ENCODE measurements at places on chromosomes 5 and 9.
A peak's percentile ranks its signal among the peaks of the same experiment; 100 is the strongest.

DNA sequence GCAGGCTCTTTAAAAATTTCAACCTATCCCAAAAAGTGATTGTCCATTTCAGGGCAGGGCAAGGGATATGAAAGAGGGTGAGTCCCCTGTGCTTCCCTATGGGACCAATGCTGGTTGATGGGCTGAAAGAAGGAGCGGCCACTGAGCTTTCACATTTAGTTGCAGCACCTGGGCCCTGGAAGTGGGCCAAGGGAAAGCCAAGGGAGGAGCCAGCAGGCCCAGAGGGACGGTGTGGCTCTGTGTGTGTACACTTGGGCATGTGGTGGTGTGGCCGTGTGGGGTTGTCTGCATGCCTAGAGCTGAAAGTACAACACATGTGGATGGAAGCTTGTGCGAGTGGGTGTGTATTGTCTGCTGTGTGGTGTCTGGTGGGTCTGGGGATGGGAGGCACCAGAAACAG lies 14.0 kb upstream of the PSMD5 start:
- no peak for DNase-seq

- DNase-seq, result no peak
These were observed 141.6 kb upstream of the ZNF608 start for GRCh38 chr5:124888050-124888506.

DNA sequence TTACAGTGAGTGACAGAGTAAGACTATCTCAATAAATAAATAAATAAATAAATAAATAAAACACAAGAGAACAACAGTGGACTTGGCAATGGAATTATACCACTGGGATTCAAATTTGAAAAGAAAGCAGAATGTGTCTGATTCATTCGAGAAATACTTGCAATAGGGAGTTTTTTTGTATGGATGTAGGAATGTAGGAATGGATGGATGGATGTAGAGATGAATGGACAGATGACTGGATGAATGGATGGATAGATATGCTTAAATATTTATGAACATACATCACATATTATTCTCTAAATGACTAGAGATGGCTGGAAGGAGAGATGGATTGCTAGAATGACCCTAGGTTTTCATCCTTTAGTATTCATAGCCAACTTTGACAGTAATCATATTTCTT lies 22.0 kb upstream of the CEMIP2 start:
- no peak for DNase-seq

GRCh38 chr5:95382801-95383200 lies 8.4 kb upstream of the FAM81B start:
- no peak for DNase-seq

DNA sequence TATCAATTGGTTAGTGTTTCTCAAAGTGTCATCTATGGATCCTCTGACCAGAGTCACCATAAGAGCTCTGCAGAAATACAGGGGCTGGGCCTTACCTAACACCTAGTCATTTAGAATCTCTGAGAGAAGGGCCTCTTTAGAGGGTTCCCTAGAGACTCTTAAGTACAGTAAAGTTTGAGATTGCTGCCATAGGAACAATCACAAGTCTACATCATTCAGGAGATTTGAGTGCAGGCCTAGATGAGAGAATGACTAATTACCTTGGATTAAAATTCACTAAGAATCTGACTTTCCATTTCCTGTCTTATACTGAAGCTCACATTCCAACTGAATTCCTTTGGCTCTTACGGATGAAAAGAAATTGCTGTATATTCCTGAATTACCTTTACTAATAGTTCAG lies 182.1 kb upstream of the PTGER4 start:
- DNase-seq, result no peak

DNA sequence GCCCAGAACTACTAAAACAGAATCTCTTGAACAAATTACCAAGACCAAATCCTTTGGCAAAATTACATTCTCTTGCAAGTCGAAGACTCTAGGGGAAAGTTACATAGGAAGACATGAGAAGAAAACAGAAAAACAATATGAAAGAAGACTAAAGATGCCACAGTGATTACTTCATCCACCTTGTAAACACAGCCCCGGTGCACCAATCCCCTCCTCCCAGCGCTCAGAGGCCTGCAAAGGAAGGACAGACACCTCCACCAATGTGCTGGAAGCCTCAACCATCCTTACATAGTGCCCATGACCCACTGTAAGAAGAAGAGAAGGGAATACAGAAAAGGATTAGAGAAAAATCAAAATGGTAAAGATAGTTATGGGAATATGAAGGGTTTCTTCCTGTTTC lies 218.5 kb downstream of the SPOCK1 start:
- no peak for DNase-seq

DNA sequence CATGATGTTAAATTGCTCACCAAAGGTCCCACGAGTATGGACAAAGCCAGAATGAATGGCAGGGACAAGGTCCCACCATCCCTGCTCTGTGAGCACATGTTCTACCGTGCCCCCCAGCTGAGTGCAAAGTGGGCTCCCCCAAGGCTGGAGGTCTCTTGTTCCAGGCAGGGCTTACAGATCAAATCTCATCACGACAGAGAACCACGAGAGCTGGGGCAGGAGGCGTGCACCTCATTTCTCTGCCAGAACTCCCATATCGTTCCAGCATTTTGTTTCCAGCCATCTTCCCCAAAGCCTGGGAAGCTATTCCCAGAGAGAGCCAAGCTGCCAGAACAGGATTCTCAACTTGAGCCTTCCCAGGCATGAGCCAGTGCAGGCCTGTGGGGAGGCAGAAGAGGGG lies 108.5 kb downstream of the ZNF354C start:
- no peak for DNase-seq

DNA sequence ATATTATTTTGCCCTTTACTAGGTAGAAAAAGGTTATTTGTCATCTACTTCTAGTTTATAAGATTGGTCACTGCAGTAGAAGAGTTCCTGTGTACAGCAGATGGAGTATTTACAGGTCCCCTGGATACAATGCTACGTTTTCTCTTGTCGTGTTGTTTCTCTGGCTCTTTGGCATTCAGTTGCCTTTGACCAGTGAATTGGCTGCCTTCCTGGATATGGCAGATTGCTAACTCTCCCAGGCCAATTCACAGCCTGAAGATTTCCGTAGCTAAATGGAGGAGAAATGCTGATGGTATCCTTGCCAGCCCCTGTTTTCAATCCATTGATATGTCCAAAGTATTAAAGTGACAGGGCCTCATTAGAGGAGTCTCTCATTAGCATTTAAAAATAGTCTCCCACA lies 32.5 kb upstream of the GNAQ start:
- DNase-seq, result no peak

DNA sequence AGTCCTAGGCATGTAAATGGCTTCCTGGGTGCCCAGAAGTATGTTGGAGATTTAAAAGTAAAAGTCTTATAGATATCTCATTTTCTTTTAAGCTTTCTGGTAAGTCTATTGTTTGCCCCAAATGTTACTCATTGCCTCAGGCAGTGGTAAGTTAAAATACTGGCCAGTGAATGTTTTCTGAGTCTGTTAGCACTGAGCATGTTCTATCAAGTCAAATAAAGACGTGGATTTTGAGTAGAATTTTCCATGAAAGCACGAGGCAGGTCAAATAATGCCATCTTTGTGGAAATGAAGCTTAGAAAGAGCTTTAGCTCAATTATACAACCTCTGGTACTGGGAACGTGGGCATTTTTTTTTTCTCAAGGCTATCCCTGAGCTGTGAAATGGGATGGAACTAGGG lies 651.3 kb upstream of the ACO1 start:
- no peak for DNase-seq

GRCh38 chr9:18447541-18447940 lies 26.4 kb upstream of the ADAMTSL1 start:
- no peak for DNase-seq

- DNase-seq, result no peak
These were observed 387.1 kb upstream of the PAPPA start for GRCh38 chr9:115766370-115766955.

DNA sequence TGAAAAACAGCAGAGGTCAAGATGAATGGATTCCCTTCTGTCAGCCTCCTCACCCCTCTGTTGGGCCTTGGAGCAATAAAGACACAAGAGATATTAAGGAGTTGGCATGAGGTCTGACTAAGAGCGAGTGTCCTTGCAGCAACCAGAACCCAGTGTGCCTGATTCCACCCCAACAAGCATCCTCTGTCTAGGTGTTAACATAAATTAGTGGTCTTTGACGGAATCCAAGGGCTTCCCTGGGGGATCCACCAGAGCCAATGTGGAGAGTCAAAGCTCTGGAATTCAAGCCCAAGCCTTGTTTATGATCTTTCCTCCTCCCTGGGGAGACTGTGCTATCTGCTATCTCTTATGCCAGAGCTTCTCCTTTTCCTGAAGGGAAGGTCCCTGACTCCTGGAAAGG lies 128.1 kb upstream of the SMIM23 start:
- DNase-seq, result no peak

GRCh38 chr9:23826120-23826629 lies at the start of gene ELAVL2:
ELAVL2 (minus strand) TSS chr9:23826240; CDS start chr9:23762234, 64,006 bp downstream.
- peak; percentile 95 for DNase-seq

DNA sequence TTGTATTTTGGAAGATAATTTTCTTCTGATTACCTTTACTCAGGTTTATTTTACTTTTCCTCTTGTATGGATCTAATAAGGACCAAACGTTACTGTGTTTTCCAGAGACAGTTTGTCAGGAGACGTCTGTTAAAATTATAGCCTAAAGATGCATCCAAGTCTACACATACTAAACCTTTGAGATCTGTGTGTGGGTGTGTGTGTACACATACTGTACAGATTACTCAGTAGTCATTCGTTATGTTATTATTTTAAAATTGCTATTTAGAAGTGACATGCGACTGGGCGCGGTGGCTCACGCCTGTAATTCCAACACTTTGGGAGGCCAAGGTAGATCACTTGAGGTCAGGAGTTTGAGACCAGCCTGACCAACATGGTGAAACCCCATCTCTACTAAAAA lies 51.6 kb upstream of the CNTLN start:
- DNase-seq, result no peak

GRCh38 chr5:176632745-176633144 lies 2.3 kb downstream of the EIF4E1B start:
- no peak for DNase-seq

DNA sequence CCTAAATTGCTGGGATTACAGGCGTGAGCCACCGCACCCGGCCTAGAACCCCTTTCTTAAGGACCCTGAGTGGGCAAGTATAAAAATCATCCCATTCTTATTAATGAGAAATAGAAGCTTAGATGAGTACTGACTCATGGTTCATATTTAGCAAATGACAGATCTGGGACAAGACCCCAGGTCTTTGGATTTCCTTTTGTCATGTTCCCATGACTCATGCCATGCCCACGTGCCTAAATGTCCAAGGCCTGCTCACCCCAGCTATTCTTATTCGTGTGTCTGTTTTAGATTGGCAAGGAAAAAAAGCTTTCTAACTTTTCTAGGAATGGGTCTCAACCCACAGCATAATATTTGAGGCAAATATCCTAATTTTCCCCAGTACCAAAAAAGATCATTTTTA lies 57.7 kb upstream of the RPS23 start:
- DNase-seq, result no peak

- DNase-seq, result no peak
These were observed 54.1 kb downstream of the AP3S1 start for GRCh38 chr5:115895821-115896220.

GRCh38 chr9:32590898-32591297 lies 17.9 kb upstream of the NDUFB6 start:
- no peak for DNase-seq

DNA sequence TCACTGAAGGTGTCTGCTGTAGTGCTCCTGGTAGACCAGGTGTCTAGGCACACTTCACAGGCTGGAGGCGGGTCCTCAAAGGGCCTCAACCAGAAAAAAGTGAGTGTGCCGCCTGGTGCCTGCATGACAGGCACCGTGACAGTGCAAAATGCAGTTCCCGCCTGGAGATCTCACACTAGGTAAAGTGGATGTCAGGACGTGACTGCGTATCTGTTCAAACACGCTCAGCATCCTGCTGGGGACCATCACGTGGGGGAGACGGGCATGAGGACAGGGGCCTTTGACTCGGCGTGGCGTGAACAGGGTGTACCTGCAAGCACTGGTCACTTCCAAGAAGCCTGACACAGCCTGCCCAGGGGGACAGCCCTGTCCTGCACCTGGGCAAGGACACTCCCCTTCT lies 32.3 kb upstream of the NTNG2 start:
- no peak for DNase-seq

GRCh38 chr9:129675620-129676019 lies 10.2 kb downstream of the PRRX2 start:
- no peak for DNase-seq

DNA sequence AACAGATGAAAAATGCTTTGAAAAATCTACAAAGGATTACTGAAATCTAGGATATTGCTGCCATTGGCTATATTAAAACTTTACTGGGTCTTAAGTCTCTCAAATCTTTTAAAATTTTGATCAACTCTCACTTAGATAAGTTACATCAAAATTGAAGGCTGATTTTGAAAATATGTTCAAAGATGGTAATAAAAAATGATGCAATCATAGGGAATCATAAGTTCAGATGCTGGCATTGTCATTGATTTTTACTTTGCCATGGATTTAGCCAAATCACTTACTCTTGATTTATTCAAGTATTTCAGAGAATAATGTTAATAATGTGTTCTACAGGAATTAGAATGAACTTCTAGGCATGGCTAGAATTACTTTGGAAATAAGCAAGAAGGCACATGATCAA lies 24.2 kb downstream of the LARS1 start:
- DNase-seq, result no peak

DNA sequence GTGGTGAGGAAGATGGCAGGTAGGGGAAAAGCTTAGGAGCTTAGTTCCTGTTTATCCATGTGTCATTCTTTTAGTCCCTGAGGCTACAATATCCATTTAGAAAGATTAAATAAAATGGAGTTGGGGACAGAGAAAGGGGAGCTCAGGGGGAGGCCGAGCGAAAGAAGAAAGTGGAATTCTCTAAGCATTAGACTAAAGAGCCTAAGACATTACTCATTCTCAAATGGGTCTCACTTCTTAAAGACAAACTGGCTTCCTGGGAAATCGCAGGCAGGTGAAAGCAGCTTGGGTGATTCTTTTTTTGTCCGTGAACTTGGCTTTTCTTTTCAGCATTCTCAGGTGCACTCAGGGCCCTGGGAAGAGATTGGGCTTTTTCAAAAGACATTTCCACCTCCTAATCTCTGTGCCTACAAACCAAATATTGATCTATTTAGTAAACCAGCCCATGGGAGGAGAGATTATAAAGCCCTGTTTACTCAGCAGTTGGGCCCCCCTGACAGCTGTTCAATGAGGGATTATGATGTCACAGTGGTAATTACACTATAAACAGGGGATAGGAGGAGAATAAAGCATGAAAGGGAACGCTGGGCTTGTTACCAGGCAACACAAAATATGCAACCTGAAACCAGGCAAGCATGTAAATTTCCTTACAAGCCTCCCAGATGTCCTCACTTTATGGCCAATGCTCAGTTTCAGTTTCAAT lies 584.0 kb downstream of the ACTL7B start:
- peak; percentile 63 for DNase-seq

All from left hindlimb (tissue), 1 donor.